AG04449 (cell line): ENCODE measurements at places on chromosomes 7 and 10.

DNA sequence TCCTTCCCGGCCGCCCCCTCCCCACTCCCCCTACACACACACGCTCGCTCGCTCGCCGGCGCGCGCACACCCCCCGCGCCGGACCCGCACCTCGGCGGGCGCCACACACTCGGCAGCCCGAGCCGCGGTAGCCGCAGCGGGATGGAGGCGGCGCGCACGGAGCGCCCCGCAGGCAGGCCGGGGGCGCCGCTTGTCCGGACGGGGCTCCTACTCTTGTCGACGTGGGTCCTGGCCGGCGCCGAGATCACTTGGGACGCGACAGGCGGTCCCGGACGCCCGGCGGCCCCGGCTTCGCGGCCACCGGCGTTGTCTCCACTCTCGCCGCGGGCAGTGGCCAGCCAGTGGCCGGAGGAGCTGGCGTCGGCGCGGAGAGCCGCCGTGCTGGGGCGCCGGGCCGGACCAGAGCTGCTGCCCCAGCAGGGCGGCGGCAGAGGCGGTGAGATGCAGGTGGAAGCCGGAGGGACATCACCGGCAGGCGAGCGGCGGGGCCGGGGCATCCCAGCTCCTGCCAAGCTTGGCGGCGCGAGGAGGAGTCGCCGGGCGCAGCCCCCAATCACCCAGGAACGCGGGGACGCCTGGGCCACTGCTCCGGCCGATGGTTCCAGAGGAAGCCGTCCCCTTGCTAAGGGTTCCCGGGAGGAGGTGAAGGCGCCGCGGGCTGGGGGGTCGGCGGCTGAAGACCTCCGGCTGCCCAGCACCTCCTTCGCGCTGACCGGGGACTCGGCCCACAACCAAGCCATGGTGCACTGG lies at the start of gene SORCS3:
Gene SORCS3, plus strand, starts transcription at position 104 of the 750 bp plus-strand sequence.
- DNase-seq = no peak

- no peak for DNase-seq
Observed at GRCh38 chr10:43257347-43258210, 9.3 kb downstream of the RASGEF1A start.

DNA sequence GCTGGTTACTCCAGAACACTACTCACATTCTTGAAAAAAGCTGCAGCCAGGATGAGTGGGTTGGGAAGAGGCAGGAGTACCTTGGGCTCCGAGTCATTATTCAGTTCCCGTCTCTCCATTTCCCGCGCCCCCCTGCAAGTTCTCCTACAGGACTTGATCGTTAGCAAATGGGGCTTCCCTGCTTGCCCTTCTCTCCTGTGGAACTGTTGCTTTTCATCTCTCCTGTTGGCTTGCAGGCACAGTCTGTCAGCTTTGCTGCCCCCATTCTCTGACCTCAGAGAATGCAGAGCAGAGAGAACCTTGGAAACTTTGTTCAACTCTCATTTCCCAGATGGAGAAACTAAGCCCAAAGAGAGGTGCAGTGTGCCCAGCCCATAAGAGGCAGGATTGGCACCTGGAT lies 35.6 kb upstream of the LRRC4 start:
- DNase-seq = no peak

DNA sequence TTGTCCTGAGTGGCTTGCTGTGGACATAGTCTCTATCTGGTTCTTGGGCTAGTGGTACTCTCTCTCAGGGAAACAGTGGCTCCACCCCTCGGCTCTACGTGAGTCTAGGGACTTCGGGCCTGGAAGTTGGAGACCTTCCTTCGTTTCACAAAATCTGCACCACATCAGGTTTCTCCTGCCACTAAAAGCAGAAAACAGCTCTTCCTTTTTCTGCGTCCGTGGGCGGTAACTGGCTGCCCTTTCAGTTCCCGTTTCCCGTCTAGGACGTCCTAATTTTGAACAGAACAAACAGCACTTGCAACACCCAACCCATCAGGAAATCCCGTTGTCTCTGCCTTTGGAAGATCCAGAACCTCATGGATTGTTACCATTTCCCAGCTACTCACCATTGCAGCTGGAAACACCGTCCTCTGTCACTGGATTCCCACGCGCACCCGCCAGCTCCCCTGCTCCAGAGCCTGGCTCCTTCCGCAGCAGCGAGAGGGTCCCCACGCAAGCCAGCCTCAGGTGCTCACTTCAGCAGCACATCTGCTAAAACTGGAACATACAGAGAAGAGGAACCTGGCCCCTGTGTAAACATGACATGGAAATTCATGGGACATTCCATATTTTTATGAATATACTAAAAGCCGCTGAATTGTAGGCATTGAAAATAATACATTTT lies 311.4 kb upstream of the AKR1E2 start:
- no peak for DNase-seq

GRCh38 chr10:91201213-91201996 lies 19.1 kb upstream of the PCGF5 start:
- DNase-seq = no peak

GRCh38 chr7:42197451-42197850 lies 39.6 kb downstream of the GLI3 start:
- no peak for DNase-seq

- DNase-seq = no peak
Observed at GRCh38 chr7:34162027-34162565, 256.8 kb downstream of the BMPER start.

DNA sequence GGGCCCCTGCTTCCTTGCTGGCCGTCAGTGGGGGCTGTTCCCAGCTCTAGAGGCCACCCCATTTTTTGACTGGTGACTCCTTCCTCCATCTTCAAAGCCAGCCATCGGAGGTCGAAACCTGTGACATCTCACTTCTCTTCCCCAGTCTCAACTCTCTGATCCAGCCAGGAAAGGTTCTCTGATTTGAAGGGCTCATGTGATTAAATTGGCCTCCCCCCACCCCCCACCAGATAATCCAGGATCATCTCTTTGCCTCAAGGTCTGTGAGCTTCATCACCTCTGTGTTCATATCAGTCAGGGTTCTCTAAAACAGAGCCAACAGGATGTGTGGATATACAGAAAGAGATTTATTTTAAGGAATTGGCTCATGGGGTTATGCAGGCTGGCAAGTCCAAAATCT lies 5.6 kb upstream of the RAMP3 start:
- no peak for DNase-seq

GRCh38 chr10:11595395-11595692 lies 16.1 kb downstream of the USP6NL start:
- DNase-seq = no peak

GRCh38 chr7:32299133-32299702 lies 191.0 kb downstream of the LSM5 start:
- no peak for DNase-seq

- DNase-seq = no peak
Observed at GRCh38 chr7:69693042-69693441, 94.8 kb downstream of the AUTS2 start.

DNA sequence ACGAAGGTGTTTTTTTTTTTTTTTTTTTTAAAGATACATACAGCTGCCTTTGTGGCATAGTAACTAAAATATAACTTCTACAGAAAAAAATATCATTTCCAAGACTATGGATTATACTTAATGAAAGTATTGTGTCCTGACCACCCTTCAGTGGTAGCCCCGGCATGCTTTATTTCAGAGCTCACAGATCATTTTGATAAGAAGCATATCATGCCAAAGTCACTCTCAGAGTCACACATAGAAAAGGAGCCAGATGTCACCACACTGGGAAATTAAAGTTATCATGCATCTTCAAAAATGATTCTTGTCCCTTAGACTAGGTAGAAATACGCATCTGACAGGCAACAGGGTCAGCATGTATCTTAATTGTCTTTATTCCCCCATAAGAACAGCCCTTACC lies 3.0 kb downstream of the ADARB2 start:
- DNase-seq = no peak

GRCh38 chr7:4861673-4862072 lies at the start of gene PAPOLB:
PAPOLB (minus strand) TSS chr7:4862030; CDS start chr7:4861810, 220 bp downstream.
- DNase-seq = no peak

DNA sequence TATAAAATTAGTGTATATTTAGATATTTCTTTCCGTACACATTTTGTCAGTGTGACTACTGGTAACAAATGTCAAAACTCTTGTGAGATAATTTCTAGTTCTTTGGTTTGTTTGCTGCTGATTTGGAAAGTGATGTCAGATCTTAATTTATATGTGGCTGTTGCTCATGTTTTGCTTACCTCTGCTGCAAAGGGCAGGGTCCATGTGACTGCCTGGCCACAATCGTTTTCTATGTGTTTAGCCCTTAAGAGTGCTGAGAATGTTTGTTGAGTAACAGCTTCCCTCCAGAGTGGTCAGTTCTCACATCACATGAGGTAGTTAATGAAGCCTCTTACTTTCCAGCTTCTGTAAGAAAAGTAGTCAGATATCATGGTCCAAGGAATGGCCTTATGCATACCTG lies 4.2 kb downstream of the NRBF2 start:
- DNase-seq = no peak

- peak; percentile 47 for DNase-seq
Observed at GRCh38 chr7:139341776-139342226, 664 bp downstream of the FMC1 start.

DNA sequence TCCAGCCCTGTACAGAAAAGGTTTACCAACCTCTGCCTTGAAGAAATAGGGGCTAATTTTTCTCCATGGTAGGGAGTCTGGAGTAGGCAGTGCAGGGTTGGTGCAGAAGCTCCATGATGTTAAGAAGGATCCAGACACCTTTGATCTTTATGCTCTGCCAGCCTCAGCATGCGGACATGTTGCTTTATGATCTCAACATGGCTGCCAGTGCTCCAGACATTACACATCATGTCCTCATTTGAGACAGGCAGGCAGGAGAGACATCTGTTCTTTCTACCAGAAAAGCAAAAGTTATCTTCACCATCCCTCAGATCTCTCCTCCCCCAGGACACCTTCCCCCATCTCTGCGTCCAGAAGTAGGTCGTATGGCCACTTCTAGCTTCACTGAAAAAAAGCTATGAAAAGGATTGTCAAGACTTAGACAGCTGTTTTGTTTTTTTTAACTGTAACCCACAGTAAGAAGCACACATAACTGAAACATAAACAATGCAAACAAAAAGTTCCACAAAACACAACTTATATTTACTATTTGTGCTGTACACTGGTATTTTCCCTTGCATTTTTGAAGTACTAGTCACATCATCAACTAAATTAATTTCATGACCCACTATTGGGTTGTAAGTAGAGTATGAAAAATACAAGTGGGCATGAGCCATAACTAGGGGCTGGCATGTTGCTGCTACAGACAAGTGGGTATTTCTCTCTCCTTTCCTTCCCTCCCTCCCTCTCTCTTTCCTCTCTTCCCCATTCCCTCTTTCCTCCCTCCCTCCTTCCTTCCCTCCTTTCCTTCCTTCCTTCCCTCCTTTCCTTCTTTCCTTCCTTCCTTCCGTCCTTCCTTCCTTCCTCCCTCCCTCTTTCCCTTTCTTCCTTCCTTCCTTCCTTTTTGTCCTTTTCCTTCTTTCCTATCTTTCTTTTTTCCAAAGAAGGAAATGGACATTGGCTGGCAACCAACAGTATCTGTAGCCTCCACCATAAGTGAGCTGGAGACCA lies 2.6 kb upstream of the RASSF4 start:
- DNase-seq = no peak

- DNase-seq = no peak
Observed at GRCh38 chr10:21757185-21757901, 223.3 kb downstream of the MLLT10 start.

DNA sequence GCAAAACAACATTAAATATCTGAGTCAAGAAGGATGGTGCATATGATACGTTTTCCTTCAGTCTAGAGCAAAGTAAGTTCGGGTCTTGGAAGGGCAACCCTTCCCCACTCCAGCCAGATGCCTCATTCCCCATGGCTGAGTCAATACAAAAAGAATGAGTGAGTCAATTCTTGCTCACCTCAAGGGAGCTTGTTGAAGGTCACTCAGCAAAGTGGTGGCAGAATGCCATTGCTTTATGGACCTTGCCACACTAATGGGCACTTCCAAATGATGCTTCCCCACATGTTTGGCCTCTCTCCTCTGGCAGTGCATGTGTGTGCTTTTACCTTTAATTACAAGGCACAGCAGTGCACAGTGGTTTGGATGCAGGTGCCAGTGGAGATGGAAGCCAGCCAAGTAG lies 296.5 kb downstream of the SORCS3 start:
- DNase-seq = peak; percentile 1

DNA sequence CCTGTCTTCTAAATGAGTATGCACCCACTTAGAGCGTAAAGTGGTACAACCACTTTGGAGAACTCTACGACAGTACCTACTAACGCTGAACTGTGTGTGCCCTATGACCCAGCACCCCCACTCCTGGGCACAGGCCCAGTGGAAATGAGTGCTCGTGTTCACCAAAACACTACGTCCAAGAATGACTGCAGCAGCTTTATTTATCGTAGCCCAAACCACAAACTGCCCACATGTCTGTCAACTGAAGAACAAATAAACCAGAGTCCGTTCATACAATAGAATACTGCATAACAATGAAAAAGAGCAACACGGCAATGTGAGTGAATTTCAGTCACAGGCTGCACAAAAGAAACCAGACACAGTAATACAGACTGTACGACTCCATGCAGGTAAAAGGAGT lies 35.4 kb downstream of the TLL2 start:
- DNase-seq = no peak

- DNase-seq = no peak
Observed at GRCh38 chr7:2487586-2488271, 11.5 kb upstream of the GRIFIN start.

- no peak for DNase-seq
Observed at GRCh38 chr7:44712012-44712411, 36.6 kb upstream of the ZMIZ2 start.

DNA sequence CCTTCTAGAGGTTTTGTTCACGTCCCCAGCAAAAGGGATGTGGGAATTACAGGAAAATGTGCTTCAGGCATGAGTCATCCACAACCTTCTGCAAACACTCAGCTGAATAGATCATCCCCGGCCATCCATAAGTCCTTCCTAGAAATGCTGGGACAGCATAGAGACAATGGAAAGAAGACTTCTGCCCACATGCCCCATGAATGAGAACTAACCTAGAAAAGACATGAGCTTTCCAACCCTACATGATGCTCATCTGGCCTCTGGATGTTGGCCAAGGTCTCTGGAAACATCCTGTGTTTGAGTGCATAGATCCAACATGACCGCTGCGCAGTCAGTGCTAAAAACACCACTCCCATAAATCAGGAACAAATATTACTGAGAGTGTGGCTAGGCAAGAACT lies 277.5 kb downstream of the PLXNA4 start:
- peak; percentile 17 for DNase-seq

DNA sequence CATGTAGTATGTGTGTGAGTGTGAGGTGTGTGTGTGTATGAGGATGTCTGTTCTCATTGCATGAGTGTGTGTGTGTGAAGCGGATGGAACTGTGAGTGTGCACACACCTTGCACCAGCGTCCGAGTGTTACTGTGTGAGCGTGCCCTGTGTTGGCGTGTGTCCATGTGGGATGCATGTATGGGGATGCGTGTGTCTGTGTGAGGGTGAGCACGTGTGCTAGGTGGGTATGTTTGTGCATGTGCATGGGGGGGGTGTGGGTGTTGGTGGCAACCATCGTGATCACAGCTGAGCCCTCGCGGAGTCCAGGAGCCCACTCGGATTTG lies 6.4 kb downstream of the KNDC1 start:
- DNase-seq = no peak

DNA sequence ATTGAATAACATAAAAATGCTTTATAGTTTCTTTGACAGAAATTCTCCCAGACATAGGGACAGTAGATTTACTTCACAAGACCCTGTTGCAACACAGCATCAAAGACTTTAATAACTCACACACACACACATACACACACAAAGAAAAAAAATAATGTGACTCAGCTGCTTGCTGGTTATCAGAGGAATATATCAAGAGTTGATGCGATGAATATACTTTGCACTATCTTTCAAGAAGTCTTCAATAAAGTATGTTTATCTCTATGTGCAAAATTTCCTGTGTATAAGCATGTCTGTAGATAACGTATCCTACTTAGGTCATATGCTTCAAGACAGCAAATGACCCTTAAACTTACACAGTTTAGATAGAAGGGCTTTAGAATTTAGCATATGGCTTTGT lies 243.1 kb downstream of the ARL4A start:
- DNase-seq = no peak

GRCh38 chr10:80659289-80659688 lies 121.6 kb downstream of the SH2D4B start:
- no peak for DNase-seq
